ENCODE measurements at places on chromosomes 2 and 18.

DNA sequence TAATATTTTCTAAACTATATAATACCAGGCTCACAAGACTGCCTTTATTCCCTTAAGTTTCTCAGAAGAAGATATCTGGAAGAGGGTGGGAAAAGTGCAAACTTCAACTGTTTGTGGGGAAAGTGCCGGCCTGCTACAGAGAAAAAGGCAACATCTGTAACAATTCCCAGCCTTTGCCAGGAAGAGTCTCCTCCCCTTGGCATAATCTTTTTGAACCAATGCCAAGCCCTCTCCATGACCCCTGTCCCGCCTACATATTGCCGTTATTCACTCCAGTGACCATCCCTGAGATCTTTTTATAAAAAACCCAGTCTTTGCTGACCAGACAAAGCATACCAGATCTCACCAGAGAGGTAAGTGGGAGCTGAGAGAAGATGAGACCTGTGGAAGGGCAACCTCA is at the start of gene REG3G:
TSS of gene REG3G (plus strand) at position 282 of the 400 bp plus-strand sequence. CDS start 392 bp downstream, outside the sequence.
- DNase-seq: no peak

DNA sequence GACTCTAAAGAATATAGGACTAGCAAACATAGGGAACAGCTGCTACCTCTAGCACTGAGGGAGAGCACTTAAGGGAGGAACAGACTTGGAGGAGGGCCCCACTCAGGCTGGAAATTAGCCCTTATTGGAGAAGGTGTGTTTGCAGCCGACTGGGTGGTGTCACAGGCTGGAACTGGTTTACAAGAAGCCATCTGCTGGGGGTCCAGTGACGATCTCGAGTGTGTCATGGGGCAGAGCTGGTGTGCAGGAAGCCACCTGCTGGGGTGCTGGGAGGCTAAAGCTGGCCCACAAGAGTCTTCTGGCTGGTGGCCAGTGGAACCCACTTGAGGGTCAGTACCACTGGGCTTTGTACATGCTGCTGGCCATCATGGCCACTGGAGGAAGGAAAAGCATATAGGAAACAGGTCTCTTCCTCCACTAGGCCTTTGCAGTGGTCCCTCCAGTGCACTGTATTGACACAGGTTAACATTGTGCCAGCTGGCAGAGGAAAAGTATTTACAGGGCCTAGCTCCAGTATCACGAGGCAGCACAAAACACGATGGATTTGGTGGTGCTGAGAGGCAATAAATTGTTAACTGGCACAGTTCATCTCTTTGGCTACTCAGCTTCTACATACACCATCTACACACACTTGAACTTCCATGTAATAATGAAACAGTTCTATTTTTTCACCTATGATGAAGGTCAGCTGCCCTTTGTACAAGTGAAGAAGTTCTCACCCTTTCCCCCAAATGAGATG is 43.6 kb downstream of the MAP3K20 start:
- DNase-seq: no peak

GRCh38 chr2:38485734-38486133 is 108.7 kb upstream of the ATL2 start:
- no peak for DNase-seq

- no peak for DNase-seq
These were observed 108.3 kb downstream of the RND3 start for GRCh38 chr2:150379166-150379565.

DNA sequence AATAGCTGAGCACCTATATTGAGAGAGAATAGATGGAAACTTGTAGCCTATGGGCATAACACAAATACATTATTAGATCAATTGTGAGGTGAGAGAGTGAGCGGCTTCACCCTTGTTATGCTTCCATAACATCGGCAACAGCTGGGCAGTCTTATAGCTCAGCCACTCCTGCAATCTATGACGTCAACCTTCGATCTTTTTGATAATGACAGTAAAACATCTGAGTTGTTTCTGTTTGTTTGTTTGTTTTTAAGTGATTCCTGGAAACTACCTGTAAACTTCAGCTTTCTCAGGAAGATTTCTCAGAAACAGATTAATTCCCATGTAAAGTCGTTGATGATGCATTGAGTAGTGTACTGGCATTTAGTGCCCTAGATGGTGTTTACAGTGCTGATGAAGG is 90.0 kb downstream of the DSEL start:
- DNase-seq: no peak

GRCh38 chr2:18527326-18527725 is 33.1 kb downstream of the RDH14 start:
- no peak for DNase-seq

GRCh38 chr2:122210898-122211856 is 455.7 kb downstream of the TSN start:
- no peak for DNase-seq

GRCh38 chr2:23354554-23354953 is 30.4 kb upstream of the KLHL29 start:
- DNase-seq: no peak

DNA sequence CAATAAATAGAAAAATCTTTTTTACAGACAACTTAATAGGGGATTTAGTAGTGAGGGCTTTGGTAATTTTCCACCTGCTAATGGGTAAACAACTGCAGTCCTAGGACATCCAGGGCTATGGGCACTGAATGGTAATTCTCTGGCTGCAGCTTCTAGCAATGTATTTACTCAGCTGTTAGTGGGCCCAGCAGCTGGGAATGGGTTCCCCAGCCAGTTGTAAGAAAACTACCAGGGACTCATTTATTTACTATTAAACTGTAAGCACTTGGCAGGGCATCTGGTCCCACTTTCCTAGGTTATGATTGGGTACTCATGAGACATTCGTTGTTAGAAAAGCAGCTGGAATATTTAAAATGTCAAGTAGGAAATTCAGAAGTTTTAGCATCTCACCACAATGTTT is 363.8 kb upstream of the TRIB2 start:
- DNase-seq: no peak

DNA sequence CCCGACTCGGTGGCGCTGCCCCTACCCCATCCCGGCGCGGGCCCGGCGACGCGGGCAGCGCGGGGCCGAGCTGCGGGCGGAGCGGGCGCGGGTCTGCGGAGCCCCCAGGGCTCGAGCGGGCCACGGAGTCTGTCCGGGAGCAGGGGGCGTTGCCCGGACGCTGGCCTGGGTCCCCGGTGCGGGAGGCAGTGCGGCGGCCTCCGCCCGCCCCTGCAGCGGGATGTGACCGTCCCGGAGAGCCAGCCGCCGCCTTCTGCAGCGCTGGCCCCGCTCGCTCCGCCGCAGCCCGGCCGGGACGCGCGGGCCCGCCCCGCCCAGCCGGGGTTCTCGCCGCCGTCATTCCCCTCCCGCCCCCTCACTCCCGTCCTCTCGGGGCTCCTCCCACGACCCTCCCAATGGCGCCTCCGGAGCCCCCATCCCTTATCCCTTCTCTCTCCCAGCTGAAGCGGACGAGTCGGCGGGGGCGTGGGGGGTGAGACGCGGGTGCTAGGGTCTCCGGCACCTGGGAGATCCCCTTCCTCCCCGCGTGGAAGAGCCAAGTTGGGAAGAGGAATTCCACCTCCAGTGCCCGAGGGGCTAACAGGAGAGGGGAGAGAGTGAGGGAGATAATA is at the start of gene FNDC4:
TSS of gene FNDC4 (minus strand) at position 257 of the 611 bp plus-strand sequence. CDS start 521 bp downstream, outside the sequence.
- no peak for DNase-seq

DNA sequence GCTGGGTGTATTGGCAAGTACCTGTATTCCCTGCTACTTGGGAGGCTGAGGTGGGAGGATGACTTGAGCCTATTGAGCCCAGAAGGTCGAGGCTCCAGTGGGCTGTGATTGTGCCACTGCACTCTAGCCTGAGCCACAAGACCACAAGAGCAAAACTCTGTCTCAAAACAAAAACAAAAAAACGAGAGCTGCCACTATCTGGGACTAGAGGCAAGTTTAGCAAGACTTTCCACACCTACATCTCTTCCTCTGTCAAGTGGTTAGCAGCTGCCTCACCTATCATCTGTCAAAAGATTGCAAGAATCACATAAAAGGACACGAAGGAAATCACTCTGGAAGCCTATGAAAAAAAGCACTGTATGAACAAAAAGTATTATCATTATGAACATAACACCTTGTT is 55.2 kb upstream of the RIOK3 start:
- DNase-seq: no peak

DNA sequence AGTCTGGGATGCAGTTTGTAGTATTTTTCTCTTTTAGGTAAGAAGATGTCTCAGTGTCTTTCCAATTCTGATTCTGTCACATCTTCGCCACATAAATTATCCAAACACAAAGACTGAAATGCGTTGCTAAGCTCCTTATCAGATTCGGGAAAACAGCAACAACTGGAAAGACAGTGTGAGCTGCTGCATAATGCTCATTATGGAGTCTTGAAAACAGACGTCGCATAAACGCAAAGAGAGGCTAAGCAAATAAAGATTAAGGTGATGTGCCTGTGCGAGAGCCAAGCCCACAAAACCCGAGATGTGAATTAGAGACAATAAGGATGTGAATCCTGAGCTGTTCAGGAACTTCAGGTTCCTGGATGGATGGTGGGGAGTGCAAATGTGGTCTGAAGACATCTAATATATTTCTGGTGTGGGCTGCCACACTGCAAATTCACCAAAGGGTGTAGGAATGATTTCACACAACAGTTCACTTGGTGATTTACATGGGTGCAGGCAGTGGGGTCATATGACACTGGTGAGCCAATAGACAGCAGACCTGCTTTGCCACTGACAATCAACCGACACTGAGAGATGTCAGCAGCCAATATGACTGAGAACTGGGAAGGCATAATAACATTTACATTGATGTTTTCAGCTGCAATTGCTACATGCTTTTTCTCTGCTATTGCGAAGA is 195.8 kb downstream of the MTX2 start:
- DNase-seq: no peak

GRCh38 chr18:68984342-68984741 is 186.5 kb downstream of the CCDC102B start:
- no peak for DNase-seq

DNA sequence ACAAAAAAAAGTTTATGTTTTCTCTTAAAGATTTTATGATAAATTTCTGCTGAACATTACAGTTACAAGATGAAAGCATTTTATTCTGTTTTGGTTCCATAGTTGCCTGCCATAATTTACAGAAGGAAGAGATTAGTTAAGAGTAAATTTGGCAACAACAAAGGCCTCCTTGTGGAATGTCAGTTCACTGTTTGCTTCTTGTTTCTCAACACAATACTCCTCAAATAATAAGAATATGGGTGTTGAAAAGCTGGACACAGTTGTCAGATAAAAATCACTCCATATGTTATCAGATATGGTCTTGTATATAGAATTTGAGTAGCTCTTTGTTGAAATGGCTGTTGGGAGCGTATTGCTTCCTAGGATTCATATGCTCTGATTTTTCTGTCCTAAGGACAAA is 359.5 kb downstream of the CPS1 start:
- DNase-seq: no peak

GRCh38 chr2:104027321-104027720 is 826.6 kb upstream of the POU3F3 start:
- no peak for DNase-seq

- DNase-seq: no peak
These were observed 470 bp upstream of the FAP start for GRCh38 chr2:162243715-162244114.

DNA sequence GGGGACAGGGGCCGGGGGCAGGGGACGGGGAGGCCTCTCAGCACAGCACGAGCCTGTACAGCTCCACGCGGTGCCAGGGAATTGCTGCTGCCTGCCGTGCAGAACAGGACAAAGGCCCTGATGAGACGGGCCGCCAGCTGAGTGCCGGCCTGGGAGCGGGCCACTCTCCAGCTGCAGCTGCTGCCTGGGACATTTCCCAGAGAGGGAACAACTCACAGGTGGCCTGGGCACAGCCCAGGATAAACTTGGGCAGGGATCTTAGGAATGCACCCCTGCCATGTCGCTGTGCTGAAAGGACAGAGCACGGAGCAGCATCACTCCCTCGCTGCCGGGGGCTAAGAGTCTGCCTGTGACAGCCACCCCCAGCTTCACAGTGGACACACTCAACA is 38.8 kb downstream of the CENPO start:
- DNase-seq: no peak

DNA sequence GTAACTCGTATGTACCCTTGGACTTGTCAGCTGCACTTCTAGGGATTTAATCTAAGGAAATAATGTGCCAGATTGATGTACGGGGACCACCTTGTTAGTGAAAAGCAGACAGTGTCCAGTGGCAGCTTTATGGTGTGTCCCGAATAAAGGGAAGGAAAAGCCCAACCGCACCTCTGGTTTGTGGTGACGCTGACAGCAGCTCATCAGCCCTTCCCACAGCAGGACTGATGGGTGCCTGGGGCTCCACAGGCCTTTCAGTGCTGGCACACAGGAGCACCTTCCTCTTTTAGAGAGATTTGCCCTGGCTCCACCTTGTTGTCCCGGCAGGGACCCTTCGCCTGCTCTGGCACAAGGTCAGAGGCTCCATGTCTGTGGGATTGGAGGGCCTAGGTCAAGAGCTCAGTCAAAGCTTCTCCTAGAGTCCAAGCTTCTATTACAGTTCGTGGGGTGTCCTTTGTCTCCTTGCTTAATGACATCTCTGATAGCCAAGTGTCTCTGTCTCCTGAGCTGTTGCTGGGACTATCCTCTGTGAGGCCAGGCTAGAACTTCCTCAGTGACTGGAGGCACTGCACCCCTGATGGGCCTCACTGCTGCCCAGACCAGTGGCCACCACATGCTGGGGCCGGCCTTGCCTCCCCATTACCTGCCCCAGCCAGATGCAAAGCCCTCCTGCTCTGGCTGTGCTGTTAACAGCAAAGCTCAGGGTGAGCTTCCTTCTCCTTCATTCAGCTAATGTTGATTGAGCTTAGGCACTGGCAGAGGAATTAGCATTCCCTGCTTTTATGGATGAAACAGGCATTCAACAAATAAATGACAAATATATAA is 33.0 kb upstream of the SCLY start:
- no peak for DNase-seq

DNA sequence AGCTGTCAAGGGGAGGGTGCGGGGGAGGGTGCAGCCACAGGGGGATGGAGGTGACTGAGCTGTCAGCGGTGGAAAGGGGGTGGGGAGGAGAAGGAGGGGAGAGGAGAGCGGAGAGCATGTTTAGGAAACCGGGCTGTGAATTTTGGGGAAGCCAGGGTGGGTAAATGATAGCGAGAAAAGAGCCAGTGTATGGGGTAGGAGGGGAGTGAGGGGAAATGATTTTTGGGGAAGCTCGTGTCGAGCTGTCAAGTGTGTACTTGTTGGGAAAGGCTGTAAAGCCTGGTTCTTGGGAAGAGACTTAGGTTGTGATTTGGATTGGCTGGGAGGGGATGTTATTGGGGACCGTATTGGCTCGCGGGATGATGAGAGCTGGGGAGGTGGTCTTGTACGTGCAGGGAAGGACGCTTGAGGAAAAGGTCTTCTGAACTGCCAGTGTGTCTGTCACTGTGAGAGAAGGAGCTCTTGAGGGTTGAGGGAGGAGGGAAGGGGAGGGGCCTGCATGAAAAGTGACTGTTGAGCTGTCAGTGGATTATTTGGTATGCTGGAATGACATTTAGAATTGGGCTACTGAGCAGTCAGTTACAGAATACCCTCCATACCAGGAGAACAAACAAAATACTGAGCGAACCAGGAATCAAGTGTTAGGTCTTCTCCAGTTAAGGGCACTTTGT is 1.0 kb downstream of the UBR3 start:
- DNase-seq: peak; percentile 34

DNA sequence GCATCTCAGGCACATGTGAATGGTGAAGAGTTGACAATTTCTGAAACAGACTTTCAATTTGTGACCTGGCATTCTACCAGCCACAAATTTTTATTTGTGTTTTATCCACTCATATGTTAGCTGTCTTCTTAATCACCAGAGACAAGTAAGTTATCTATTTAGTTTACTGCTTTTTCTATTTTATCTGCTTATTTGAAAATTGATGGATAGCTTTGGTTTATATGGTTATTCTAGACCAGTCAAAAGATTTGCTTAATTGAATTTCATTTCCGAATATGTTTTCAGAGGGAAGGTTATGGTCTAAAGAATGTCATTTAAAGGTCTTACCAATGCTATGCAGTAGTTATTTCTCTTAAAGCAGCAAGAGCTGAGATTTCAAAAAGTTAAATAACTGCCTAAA is 43.5 kb upstream of the LRRTM1 start:
- DNase-seq: no peak
